ENCODE measurements at places on chromosomes 3 and 15.

GRCh38 chr3:20023623-20024405 lies 11.8 kb upstream of the PP2D1 start:
- DNase-seq, result no peak

GRCh38 chr3:102484363-102484762 lies 49.5 kb downstream of the ZPLD1 start:
- no peak for DNase-seq

DNA sequence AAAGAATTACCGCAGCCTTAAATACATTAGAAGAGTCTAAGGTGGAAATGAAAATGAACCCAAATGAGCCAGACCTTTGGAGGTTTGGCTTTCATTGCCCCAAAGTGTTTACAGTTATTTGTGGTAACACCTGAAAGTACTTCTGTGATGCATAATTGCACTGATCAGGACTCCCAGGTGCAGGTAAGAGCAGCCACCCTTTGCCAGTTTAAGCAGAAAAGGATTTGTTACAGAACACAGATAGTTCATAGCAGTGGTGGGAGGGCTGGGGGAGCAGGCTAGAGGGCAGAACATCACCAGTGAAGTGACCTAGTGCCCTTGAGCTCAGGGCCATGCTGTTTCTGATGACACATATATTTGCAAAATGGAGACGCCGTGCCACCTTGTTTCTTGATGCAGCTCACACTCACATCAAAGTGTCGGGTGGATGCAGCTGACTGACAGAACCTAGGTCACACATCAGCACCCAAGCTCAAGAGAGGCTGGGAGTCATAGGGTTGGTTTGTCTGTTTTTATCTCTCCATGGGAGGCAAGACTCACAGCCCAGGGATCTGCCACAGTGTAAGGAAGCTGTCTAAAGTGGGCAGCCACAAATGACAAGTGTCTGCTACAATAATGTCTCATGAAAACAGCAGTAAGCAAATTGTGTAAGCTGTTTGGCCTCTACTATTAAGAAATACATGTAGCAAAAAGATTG lies 49.1 kb downstream of the NEK11 start:
- DNase-seq, result no peak

DNA sequence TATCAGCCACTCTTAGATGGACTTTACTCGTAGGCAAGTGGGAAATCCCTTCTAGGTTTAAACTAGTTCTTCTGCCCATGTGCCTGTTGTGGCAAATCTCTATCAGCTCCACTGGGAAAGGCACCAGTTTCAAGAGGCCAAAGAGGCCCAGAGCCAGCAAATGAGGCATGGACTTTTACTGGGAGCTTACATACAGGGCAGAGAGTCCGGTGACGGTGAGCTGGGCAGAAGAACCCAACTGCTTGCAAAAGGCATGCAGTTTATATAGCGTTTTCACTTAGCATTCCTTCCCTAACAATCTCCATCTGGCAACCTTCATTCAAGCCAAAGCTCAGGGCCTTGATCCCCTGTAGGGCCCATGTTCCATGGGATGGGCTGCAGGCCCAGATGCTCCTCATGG lies 93.0 kb upstream of the C3orf80 start:
- no peak for DNase-seq

DNA sequence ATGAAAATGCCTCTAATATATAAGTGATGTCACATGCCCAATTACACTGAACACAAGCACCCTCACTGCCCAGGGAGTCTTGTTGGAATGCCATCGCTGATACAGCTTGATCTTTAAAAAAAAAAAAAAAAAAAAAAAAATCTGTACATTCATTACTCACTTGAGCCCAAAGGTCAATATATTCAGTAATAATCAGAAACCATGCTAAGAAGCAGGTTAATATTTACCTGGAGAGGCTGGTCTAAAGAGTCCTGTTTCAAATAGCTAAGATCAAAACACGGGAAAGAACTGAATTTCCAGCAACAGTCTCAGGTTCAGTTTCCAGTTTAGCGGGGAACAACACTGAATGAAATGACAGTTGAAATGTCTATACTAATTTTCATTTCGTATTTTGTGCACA lies 109.9 kb downstream of the UACA start:
- DNase-seq, result no peak

DNA sequence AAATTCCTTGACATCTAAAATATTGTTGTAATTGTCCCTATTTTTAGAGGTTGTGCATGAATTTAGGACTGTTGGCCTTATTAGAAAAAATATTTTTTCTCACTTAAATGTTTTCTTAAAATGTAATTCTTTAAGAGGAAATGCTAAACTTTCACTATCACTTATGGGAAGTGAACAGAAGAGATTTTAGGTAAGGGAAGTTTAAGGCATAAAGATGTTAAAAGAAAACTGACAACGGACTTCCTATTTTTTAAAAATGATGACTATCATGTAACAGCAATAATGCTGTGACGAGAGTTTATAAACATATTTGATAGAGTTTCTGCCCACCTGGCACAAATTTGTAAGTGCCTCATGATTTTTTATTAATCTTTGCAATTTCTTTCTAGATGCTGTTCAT lies 3.1 kb downstream of the C3orf38 start:
- no peak for DNase-seq

DNA sequence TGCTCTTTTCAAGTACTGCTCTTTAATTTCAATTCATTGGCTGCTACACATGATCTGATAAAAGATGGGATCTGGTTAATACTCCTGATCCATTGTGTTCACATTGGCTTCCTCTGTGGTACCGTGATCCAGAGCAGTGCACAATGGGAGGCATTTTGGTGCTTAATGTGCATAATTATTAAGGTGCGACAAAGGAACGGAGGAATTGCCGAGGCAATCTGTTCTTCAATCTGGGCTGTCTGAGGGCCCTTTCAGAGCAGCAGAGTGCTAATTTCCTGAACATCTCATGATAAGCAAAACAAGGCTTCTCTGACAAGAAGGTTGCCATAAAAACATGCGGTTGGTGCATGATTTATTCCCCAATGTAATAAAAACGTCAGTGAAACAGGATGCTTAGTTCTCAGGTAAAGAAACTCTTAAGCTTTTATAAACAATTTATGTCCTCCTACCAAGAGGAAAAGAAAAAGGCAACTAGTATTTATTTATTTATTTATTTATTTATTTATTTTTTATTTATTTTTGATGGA lies 64.0 kb upstream of the EPHA3 start:
- no peak for DNase-seq

DNA sequence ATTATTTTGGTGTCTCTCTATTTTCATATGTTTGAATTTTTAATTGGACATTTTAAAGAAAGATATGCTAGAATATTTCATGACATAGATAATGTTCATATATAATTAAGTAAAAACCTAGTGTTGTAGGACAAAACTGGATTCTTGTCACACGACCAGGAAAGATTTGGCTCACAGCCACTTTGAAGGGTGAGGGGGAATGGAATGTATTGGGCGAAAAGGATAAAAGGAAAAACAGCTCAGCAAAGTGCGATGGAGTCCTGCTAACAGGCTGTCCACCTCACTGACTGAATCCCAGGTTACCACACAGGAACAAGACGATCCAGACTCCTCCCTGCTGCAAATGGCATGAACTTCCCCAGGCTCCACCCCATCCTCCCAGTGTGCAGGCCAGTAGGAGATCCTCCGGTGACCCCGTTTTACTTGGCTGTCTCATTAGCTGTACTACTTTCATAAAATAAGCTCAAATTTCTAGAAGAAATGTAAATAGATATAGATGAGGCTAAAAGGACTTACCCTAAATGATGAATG lies 186.2 kb downstream of the CD47 start:
- DNase-seq, result no peak

- no peak for DNase-seq
Measured at GRCh38 chr3:130433306-130433705, 83.7 kb upstream of the COL6A6 start.

GRCh38 chr15:98217356-98217755 lies 256.9 kb downstream of the ARRDC4 start:
- DNase-seq, result no peak

DNA sequence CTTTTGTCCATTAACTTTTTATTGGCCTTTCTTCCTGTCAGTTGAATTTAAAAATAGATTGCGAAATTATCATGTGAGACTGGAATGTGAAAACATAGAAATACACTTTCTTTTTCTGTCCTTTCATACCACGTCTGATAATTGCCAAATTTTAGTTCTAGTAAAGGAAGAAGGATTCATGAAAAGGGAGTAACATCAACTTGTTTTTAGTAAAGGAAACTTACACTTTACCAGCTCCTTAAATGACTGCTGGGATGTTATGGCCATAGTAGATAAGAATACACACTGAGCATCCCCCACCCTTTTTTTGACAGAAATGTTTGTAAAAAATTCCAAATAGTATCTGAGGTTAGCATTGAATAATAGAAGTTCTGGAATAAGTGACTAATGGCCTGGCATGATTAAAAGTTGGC lies 137.9 kb downstream of the NEO1 start:
- no peak for DNase-seq

DNA sequence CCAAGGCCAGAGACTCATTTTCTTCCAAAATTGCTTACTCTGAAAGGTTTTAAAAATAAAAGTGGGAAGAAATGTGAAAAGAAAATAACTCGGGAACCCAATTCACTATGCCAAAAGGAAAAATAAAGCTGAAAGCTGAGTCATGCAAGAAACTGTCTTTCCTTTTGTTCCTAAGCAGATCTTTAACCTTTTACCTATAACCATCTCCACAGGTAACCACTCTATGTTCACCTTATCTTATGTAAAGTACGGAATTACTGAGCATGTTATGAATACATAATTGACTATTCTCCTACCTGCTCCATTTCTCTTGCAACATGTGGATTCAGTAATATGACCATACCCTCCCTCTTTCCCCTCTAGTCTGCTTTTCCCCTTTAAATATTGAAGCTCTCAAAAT lies 62.0 kb downstream of the MINDY4B start:
- no peak for DNase-seq

DNA sequence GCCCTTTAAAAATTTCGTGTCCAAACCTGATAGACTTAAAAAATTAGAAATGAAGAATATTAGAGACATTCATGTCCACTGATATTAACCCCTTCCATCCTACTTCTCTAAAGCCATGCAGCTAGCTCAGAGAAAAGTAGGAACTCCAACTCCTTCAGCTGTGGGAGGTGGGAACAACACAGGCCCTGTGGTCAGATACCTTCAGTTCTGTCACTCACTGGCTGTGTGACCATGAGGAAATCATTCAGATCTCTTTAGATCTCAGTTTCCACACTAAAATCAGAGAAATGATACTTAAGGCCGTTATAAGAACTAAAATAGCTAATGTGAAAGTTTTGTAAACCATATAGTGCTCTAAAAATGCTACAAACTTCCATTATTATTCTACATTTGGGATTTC lies 209.8 kb downstream of the TNIK start:
- DNase-seq, result no peak

DNA sequence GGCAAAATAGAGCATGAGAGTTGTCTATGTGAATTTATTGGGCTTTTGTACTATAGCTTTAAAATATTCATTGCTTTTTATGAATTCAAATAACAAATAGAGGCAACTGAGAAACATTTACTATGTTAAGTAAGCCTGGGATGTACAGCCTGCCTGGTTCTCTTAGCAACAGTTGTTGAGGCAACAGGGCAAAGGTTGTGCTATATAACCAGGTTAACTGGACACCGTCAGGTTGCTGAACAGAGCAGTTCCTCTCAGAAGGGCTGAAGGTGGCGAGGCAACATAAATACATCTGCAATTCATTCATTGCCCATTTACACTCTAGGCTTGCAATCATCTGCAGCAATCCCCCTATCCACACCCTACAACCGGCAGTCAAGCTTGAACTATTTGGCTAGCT lies 78.2 kb downstream of the GTF2E1 start:
- no peak for DNase-seq

GRCh38 chr3:190074817-190075216 lies 45.9 kb downstream of the P3H2 start:
- DNase-seq, result no peak

DNA sequence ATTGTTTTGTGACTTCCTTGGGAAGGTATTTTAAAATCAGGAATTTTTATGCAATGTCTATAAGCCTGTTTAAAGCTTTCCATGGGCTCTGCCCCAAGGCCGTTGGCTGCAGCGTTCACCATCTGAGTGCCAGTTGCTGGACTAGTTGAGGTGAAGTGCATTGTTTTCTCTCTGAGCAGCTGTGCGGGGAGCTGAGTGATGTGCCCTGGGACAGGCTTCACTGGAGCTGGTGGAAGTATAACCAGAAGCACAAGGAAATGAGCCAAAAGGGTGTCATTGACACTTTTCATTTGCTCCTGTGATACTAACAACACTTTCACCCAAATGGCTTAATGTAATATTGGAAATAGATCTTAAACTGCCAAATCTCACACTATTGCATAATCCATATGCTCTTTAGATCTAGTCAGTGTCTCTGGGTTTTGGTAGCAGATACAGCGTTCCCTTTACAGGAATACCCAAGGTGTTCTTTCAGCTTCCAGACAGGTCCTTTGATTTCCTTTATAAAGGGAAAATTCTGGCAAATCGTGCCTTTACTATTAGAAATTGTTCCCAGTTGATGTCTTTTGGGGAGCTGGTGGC lies 29.2 kb downstream of the APH1B start:
- no peak for DNase-seq

GRCh38 chr15:40028853-40029252 lies 10.1 kb downstream of the SRP14 start:
- DNase-seq, result no peak

DNA sequence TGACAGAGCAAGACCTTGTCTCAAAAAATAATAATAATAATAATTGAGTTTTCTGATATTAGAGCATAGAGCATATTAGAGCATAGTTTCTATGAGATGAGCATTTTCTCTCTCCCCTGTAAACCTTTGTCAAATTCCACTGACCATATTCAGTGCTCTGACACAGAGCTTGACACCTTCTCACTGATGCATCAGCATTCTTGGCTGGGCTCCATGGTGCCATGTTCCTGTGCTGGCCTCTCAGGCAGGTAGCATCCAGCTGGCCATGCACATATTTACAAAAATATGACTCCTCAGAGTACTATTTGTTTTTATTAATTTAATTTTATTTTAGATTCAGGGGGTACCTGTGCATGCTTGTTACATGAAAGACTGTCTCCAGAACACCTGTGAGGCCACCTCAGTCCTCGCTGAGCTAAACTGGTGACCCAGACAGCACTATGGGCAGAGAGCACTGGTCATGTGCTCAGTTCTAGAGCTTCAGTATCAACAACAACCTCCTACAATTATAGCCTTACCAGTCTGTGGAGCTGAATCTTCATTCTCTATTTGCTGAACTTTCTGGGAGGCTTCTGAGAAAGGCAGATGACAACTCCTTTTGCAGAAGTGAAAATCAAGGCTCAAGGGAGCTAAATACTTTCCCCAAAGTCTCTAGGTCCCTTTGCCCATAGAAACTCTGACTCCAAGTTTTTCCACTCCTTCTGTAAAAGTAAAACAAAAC lies 21.6 kb upstream of the SLC28A2 start:
- no peak for DNase-seq

DNA sequence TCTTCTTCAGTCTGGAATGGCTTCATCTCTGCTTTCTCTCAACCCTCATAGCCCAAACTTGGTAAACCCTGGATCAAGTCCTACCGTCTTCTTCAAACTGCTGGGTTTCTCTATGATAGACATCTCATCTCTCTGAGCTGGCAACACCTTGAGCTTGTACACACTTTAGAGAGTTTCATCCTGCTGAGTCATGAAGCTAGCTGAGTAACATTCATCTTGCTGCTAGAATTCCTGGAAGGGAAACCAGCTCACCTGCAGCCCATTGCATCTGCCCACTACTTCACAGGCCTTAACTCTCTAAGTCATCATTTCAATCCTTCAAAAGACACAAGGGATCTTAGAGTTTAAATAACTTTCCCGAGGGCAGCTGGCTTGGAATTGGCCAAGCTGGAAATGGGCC lies 175.5 kb upstream of the RORA start:
- DNase-seq, result no peak

All from NAMALWA (cell line).